ENCODE measurements at places on chromosomes 11 and 22.
A peak's percentile ranks its signal among the peaks of the same experiment; 100 is the strongest.

DNA sequence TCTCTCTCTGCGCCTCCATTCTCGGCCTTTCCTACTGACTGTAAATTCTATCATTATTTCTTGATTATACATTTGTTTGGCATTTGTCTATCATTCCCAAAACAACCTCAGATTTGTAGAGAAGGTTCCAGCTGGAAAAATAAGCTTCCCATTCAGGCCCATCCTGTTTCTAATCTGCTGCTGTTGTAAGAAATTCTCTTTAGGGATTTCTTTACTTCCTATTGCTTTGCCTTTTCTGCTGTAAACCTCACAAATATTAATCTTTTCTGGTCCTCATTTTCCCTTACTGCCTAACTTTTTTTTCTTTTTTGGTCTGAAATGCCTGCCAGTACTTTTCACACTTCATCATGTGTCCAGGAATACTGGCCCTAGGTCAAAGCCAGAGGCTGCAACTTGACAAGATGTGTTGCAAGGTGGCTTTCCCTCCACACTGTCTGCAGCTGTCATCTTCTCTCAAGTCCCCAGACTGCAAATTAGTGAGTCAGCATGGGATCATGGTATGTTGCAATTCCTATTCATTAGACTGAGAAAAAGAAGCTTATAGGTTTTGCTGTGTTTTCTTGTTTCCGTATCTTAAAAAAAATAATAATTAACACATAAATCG is 858.7 kb upstream of the CHORDC1 start:
- DNase-seq, result peak; percentile 52

GRCh38 chr11:111765320-111765983 is 737 bp downstream of the PPP2R1B start:
- DNase-seq, result no peak

- no peak for DNase-seq
These were observed 5.4 kb downstream of the KREMEN1 start for GRCh38 chr22:29078036-29078868.

DNA sequence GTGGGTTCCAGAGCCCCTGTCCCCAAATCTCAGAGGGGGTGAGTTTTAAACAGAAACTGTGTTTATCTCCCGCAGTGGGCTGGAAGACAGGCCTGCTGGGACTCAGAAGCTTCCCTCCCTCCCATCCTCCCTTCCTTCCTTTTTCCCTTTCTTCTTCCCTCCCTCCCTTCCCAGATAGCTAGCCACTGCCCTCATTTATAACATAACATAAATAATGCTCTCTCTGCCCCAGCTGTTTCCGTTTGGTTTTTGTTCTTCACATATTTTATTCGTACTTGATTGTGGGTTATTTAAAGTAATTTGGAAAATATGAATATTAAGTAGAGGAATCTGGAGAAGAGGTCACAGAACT is 140.9 kb downstream of the TEAD1 start:
- DNase-seq, result no peak

DNA sequence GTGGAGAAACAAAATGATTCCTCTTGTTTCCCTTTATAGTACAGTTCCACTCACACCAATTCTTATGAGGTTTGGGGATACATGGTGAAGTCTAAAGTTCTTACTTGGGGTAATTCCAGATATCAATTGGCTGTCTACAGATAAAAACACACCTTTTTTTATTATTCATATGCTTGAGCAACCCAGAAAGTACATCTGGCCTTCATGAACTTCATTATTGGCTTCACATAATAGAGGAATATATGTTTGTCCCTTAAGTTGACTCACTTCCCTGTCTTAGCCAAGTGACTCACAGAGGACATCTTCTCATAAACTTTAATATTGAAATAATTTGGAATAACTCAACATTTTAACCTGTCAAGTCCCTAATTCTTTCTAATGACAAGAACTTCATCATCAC is 36.3 kb upstream of the SOX6 start:
- no peak for DNase-seq

GRCh38 chr22:45917146-45917545 is 59.8 kb downstream of the WNT7B start:
- no peak for DNase-seq

DNA sequence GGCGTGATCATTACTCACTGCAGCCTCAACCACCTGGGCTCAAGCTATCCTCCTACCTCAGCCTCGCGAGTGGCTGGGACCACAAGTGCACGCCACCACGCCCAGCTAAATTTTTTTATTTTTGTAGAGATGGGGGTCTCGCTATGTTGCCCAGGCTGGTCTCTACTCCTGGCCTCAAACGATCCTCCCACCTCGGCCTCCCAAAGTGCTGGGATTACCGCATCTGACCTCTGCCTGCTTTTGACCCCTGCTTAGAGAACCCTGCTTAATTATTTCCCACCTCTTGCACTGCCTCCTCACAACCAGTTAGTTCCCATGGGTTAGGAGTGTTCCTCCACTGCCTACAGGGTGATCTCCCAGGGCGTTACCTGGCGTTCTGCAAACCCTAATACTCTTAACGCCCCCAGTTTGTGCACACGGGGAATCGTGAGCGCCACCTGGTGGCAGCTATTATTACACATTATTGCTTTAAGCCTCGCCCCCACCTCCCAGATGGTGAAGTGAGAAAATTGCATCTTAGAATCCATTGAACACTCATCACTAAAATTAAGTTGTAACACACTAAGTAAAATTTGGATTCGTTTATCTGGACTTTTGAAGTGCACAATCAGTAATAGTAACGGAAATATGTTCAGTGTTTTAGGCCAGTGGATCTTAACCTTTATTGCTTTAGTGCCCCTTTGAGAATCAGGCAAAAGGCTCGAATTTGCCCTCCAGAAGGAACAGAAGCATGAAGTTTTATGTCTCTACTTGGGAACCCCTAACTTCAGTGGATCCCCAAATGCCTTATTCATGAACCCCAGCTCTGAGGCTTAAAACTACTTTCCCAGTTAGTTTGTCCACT is 61.4 kb upstream of the ASPHD2 start:
- peak; percentile 59 for DNase-seq

DNA sequence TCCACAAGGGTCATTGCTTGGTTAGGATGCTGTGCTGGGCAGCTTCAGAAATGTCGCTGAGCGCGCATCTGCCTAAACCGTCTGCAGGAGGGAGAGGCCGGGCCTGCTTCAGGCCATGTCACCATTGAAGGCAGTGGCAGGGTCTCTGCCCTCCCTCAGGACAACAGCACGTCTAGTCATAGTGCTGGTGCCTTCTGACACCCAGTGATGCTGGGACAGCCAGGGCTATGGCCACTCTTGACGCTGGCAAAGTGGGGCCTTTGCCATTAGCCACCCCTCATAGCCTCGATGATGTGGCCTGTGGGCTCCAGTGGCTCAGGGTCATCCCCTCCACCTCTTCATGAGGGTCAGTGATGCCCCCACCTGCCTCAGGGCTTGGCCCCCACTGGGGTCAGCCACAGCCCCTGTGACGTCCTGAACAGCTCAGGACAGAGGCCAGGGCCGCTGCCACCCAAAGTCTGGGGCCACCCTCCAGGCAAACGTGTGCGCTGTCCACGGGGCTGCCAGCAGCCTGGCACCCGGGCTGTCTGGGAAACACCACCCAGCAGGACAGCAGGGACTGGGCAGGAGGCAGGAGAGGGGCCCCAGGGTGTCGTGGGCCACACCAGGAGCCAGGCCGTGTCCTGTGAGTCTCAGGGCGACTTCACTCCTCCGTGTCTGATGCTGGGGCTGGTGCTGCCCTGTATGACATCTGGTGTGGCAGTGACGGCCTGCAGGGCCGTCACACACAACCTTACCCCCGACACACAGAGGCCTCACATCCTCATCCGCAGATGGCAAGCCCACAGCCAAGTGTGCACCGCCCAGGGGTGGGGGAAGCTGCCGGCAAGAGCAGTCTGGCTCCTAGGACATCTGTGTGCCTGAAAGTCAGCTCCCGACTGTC is 42.5 kb downstream of the CERK start:
- DNase-seq, result no peak

GRCh38 chr11:111764621-111765020 is 1.6 kb downstream of the PPP2R1B start:
- no peak for DNase-seq

DNA sequence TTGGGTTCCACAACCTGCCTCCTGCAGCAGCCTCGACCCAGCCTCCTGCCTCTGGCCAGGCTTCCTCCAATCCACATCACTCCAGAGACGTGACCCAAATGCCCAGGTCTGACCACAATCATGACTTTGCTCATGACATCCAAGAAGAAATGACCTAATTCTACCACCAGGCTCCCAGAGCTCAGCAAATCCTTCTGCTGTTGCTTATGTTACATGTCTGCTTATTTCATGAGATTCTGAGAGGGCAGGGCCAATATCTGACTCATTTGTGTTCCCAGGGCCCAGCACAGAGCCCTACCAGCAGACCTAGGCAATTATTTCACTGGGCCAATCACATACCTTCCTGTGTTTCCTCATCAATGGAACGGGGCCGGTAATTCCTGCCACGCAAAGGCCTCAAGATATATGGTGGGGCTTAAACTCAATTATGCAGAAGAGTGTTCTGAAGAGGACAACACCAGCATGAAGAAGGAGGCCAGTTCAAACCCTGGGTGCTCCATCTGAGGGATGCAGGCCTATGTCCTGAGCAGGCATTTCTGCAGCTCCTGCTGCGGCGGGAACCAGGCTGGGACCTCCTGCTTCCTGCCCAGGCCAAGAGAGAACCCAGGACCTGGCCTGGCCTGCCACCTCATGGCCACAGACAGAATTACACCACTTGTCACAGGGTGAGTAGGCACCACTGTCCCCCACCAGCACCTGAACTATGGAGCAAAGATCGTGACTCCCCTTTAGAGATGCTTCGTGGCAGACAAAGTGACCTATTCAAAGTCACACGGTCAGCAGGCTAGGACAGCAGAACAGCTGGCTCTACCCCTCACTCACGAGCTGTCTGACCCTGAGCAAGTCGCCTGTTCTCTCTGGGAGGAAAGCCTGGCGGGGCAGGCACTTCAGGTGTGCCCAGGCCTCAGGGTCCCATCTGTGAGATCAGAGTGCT is 5.9 kb downstream of the CENPM start:
- DNase-seq, result peak; percentile 83

DNA sequence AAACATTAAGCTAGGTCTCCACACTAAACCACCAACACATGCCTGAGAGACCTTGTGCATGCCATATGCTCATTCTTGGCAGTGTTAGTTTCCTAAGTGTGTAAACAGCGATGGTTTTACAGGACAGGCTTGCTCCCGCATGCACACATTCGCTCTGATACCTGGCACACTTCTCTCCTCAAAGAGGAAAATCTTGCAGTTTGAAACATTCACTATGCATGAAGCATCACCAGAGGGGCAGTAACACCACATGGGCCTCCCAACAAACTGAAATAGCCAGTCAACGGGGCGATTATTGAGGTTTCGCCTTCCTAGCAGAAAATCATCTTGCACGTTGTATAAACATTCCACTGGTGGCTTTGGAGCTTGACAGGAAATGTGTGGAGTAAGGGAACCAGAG is 52.6 kb downstream of the ABTB2 start:
- no peak for DNase-seq

- DNase-seq, result no peak
These were observed 676.7 kb upstream of the ARHGAP42 start for GRCh38 chr11:100010393-100010792.

DNA sequence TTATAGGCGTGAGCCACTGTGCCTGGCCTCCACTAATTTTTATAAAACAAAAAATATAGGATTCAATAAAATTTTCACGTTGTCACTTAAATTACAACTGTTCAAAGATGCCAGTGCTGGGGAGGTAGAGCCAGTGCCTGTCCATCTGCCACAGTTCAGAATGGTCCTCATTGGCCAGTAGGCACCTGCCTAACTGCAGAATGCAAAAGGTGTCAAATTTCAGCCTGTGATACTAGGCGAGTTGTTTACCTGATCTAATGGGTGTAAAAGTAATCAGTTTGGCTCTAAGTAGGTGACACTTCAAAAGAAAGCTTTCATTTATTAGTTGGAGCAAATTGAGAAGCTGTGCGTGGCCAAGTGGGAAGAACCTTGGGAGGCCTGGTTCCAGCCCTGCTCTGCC is 2.4 kb downstream of the SMARCB1 start:
- DNase-seq, result no peak
